SK-MEL-5 (cell line): ENCODE measurements at places on chromosomes 5 and 9. TPM values are rescaled to one million over a fixed set of nuclear protein-coding genes. Genes with fewer than 3 reads are reported as not detected.

GRCh38 chr9:27545471-27545870 is 15.9 kb upstream of the MOB3B start:
- no peak for DNase-seq

- no peak for DNase-seq
Observed at GRCh38 chr9:121328476-121328875, 41.6 kb downstream of the STOM start.

DNA sequence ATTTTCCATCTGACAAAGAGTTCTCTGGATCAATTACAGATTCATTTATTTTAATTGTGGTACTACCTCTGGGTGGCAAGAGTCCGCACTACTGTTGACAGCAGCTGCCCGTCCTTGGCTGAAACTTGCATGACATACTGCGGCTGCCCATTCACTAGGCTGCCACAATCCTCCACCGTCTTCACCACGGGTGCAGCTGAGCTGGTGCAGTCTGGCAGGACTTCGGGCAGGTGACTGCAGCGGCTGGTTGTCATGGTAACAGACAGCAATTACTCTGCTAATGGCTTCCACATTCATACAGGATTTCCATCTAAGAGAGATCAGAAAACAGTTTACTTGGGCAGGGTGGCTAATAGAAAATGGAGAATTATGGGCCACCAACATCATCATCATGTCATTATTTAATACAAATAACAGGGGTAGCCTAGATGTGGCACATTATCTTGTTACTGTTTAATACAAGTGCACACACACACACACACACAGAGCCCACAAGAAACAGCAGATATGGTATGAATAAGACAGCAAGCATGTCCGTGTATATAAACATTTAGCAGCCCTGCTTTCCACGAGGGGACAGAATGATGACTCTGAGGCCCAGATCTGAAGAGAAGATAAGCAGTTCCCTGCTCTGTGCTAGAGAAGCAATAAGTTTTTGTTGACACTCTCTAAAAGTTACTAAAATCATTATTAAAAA is 112.3 kb downstream of the MARCHF3 start:
- DNase-seq: no peak

The DMRT2 gene
- total RNA-seq: 3.4 and 4.0 TPM in 2 replicates

DNA sequence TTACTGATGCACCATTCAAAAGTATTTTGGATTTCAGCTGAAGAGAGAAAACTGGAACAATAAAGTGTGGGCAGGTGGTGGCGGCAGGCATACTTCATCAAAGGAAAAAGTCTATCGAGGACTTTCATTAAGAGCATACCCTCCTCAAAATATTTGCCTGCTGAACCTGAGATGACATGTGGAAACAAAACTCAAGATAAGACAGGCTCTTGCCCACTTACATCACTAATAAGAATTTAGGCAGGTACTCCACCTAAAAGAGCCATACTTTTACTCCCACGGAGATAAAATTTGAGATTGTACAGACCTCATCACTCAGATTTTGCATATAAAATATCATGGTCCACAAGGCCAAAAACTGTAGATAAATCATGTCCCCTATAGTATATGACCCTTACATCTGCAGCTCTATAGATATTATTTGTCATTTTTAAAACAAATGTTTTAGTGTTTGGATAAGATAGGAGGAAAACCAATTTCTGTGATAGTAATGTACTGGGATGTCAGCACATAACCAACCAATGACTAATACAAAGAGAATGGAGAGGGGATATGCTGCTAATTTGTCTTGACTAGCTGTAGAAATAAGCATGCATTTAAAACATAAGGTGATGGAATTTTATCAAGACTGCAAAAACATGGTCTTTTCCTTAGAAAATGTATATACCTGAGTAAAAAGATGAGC is 730.6 kb upstream of the ZNF608 start:
- DNase-seq: no peak

DNA sequence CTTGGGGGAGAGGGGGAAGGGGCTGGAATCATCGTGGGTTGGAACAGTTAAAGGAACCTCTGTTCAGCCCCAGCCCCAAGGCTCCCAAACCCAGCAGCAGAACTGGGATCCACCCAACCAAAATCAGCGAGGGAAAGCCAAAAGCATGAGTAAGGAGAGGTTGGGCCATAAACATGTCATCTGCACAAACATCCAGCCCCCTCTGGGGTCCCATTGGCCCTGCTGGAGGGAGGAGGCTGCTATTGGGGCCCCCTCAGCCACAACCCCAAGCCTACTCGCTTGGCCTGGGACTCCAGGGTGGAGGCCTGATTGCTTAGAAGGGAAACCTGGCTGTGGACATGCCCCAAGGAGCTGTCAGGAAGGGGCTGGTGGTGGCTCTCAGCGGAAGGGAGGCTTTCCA is 154.9 kb downstream of the FGF18 start:
- DNase-seq: no peak

GRCh38 chr5:96348536-96348935 is 84.5 kb downstream of the PCSK1 start:
- no peak for DNase-seq

DNA sequence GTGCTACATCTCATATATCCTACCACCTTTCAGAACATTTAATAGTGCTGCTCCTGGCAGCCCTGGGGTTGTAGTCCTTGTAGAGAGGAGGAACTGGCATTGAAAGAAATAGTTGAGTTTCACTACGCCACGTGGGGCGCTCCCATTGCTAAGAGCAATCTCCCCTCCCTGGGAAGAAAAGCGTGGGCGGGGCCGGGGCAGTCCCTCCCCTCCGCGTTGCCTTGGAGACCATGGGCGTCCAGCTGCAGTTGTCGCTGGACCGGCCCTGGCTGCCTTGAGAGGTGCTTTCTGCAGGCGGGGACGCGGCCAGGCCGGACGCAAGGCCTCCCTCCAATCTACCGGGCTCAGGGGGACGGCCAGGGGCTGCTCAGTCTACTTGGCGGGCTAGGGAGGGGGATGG is 368 bp upstream of the CCDC180 start:
- no peak for DNase-seq

The ITK gene
- total RNA-seq: 20.6 and 22.2 TPM in 2 replicates

The PTRH1 gene
- 26.9 and 35.5 TPM in 2 replicates for total RNA-seq

- DNase-seq: peak; percentile 51
Observed at GRCh38 chr5:164048359-164048926, 543.0 kb downstream of the MAT2B start.

The PCSK5 gene
- 0.08 TPM in 1 of 2 replicates, not detected in the other for total RNA-seq

GRCh38 chr5:128553747-128554146 is 15.7 kb upstream of the FBN2 start:
- no peak for DNase-seq

The THBS4 gene
- 0.48 TPM in 1 of 2 replicates, not detected in the other for total RNA-seq

The PPP2R2B gene
- total RNA-seq: not detected in 2 replicates

DNA sequence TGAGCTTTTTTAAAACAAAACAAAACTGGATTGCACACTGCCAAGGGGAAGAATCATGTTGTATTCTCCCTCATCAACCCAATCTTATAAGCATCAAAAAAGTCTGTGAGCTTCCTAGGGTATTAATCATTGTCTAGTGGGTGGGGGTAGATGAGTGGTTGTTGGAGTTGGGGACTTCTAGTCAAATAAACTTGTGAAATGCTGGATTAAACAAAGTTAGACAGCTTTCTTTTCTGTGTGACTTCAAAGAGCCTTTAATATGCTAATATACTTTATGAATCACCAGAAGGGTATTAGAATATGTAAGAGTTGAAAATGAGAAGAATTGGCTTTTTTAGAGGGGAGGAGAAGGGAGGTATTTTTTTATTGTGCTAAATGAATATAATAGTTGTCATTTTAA is 87.7 kb downstream of the GALNT10 start:
- no peak for DNase-seq

DNA sequence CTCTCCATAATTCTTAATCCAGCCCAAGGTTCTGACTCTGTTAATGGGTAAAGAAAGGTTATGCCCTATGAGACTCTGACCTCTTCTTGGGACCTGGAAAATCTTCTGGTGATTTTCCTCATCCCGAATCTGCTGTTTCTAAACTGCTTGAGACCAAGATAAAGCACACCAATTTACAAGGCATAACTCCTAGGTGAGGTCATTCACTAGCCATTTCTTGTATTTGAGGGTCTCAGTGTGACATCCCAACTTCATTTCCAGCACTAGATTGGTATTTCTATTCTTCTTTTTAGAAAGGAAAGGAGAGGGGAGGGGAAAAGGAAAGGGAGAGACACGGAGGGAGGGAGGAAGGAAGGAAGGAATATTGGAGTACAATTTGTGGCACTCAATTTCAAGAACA is 51.6 kb downstream of the SLC1A1 start:
- DNase-seq: no peak

The FOXD4 gene
- 0.08 and 0.26 TPM in 2 replicates for total RNA-seq

DNA sequence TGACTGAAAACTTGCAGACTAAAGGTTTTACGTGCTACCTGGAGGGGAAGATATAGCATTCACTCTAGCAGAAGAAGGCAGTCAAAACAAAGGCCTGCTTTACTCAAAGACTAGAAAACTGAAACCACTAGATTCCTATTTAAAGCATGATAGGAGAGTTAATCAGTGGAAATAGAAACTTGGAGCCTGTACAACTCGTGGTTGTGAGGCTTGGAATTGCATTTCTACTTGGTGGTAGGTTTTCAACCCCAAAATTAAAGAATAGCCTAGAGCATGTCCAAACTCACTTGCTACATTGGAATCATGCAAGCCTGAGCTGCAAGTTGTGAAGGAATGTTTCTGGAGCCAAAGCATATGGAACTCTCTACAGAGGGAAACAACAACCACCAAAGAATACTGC is 1526.4 kb upstream of the NUDT12 start:
- DNase-seq: no peak

DNA sequence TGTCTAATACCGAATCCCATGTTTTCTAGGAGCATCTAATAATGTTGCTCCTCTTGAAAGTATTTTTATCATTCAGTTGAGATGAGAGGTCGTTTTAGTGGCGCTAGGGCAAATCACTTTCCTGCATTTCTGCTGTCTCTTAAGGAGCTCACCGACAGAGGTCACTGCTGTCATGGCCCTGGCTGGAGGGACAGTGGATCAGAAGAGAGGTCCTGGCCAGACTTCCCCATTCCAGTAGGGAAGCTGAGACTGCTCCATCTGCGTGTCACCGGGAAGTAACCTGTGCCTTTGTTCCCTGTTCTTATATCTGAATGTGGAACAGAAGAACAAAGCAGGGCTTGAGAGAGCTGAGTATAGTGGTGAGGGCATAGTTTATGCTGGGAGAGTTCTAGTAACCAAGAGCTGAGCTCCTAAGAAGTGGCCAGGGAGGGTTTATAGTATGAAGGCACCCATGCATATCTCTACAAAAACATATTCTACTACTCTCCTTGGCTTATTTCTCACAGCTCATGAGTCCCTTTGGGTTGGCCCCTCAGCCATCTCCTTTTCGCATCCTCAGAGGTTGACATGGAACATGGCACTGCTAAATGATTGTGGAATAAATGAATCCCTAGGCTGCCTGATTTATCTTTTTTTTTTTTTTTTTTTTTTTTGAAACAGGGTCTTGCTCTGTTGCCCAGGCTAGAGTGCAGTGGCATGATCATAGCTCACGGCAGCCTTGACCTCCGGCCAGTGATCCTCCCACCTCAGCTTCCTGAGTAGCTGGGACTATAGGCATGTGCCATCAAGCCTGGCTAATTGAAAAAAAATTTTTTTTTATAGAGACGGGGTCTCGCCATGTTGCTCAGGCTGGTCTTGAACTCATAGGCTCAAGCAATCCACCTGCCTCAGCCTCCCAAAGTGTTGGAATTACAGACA is 27.2 kb downstream of the ATP6V0E1 start:
- DNase-seq: peak; percentile 73

The BARHL1 gene
- not detected in 2 replicates for total RNA-seq

The TLR4 gene
- 1.9 and 3.0 TPM in 2 replicates for total RNA-seq

DNA sequence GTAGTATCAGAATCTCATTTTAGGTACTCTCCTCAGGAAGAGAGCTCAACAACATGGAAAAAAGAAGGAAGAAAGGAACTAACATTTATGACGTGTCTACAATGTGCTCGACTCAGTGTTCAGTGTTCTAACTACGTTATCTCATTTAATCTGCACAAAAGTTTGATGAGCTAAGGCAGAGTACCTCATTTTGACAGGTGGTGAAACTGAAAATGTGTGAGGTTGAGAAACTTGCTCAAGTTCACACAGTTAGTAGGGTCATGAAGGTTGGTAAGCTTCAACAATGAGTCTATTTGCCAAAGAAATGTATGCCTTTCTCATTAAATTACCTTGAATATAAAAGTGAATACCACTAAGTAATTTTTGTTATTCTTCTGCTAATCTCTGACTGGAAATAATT is 165.1 kb downstream of the CAAP1 start:
- DNase-seq: no peak

The SV2C gene
- not detected in 2 replicates for total RNA-seq

DNA sequence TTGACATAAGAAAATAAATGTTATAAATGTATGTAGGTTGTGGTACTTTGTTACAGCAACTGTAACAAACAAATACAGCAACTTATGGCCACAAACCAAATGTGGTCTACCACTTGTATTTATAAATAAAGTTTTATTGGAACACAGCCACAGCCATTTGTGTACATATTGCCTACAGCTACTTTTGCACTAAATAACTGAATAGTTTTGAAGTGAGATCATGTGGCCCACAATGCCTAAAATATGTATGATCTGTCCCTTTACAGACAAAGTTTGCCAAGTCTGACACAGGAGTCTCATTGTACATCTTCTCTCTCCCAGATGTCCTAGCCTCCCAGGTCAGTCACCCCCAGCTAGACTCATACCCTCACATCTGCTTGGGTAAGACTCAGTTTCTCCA is 283.6 kb upstream of the PRDM9 start:
- no peak for DNase-seq

DNA sequence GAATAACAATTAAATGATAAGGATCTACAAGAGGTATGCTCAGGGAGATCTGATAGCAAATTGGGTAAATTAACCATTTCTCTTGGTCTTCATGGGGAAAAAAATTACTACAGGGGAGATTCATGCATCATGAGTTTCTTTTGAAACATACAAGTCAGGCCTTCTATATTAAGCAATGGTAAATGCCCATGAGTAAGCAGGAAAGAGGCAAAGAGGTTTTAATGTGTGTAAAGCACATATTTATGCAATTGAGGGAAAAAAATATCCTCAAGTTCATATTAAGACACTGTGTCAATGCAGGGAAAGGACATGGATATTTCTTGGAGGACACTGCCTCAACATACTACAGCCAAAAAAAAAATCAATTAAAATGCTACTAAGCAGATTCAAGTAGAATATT is 73.4 kb upstream of the NR4A3 start:
- no peak for DNase-seq

The DAB2IP gene
- 13.4 and 14.1 TPM in 2 replicates for total RNA-seq
